ENCODE measurements at places on chromosomes 13 and 19.

- DNase-seq = no peak
Observed at GRCh38 chr13:27969082-27969865, at the start of gene CDX2. Gene CDX2, minus strand, starts transcription at chr13:27969315. Its CDS starts 309 bp downstream, at chr13:27969006.

DNA sequence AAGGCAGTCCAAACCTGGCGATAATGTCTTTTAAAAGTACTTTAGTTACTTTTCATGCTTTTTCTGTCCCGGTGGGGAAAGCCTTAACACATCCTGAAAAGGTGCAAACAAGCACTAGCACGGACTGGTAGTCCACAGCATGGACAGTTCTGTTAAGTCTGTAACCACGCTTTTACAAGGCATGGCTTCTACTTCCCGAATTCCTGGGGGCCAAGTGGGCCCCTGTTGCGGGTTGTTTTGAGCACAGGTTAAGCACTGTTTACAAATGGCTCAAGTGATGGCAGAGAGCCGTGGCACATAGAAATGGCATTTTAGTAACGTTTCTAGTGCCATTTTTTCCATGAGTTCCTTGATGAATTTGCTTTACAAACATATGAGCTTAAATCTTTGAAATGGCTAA is 37.6 kb downstream of the ZNF493 start:
- no peak for DNase-seq

GRCh38 chr19:33875071-33875470 is 78.4 kb downstream of the KCTD15 start:
- DNase-seq = no peak

DNA sequence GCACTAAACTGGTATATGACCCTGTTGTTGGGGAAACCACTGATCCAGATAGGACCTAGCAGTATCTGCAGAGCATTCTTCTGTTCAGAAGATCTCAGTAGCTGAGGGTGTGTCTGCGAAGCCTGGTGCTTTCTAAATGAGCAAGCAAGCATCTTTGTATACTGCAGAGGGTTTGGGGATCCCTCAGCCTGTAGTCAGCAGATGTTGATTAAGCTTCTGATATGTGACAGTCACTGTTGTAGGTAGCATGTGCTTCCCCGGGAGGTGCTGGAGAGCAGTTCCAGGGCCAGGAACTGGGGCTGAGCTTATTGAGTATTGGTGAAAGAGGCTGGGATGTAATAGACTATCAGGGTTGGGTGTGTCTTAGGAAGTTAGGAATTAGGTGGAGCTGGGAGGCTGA is 1.5 kb downstream of the SCAF1 start:
- DNase-seq = no peak

- DNase-seq = no peak
Observed at GRCh38 chr13:112828082-112828699, 138.4 kb downstream of the ATP11A start.

- no peak for DNase-seq
Observed at GRCh38 chr13:105497597-105497996, 1037.9 kb downstream of the EFNB2 start.

- DNase-seq = no peak
Observed at GRCh38 chr19:12921047-12921446, 2.0 kb upstream of the SYCE2 start.

DNA sequence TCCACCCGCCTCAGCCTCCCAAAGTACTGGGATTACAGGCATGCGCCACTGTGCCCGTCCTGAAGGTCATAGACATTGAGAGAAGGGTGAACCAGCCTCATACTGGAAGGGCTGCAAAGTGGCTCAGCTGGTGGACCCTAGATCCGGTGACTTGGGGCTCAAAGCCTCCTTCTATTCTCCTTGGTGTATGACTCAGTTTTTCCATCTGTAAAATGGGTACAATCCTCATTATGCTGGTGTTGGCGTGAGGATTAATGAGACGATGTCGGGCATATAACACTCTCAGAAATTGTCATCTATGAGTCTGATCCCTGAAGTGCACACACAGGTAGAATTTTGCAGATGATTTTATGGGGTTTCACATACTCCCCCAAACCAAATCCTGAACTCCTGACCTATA is 5.8 kb upstream of the CAMSAP3 start:
- DNase-seq = no peak

DNA sequence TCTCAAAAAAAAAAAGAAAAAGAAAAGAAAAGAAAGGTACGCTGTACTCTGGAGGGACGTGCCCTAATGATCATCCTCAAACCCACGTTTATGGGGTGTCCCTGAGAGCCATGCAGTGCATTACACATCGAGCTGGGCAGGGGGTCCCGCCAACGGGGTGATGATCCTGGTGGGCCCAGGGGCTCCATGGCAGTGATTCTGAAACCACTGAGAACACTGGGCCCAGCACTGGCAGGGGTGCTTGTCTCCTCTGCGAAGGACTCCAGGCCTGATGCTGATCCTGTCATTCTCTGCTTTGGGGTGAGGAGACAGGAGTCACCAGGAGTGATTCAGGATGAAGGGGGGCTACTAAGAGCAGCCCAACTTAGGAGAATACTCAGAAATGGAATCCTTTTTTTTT is 18.7 kb downstream of the MOB3A start:
- DNase-seq = no peak

DNA sequence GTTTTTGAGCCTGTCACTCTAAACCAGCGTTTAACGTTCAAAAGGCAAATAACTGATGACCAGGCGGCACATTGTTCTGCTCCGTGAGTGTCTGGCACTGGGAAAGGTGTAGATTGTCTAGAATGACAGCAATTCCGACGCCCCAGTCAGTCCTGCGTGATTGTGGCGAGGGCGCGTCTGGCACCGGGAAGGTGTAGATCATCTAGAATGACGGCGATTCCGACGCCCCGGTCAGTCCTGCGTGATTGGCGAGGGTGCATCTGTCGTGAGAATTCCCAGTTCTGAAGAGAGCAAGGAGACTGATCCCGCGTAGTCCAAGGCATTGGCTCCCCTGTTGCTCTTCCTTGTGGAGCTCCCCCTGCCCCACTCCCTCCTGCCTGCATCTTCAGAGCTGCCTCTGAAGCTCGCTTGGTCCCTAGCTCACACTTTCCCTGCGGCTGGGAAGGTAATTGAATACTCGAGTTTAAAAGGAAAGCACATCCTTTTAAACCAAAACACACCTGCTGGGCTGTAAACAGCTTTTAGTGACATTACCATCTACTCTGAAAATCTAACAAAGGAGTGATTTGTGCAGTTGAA is 26.1 kb upstream of the NDUFS7 start:
- no peak for DNase-seq

DNA sequence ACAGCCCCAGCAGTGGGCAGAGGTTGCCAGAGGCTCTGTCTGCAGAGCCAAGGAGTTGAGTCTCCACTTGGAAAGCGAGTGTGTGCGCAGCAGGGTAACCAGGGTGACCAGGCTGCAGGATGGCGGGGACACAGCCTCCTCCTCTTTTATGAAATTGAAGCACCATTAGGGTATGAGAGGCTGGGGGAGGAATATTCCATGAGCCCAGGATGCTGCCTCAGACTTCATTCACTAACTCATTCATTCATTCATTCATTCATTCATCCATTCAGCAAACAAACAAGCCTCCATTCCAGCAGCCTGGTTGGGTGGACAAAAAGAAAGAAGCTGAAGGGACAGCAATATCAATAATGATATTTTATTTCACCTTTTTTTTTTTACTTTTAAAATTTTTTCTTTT is 6.6 kb upstream of the LMTK3 start:
- no peak for DNase-seq

- DNase-seq = no peak
Observed at GRCh38 chr19:45254044-45254531, 3.0 kb downstream of the MARK4 start.

- DNase-seq = no peak
Observed at GRCh38 chr13:98504029-98504351, 72.9 kb downstream of the STK24 start.

DNA sequence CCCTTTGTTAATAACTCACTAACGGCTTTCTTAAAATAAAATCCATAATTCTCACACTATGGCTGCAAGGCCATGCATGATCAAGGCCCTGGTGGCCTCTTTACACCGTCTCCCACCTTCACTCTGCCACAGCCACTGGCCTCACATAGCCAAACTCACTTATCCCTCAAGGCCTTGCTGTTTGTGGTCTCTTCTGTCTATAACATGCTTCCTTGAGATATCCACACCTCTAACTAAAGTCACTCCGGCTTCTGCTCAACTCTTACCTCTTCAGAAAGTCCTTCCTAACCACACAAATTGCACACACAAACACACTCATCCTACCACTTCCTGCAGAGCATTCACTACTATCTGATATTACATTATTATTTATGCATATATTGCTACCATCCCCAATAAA is 262.5 kb downstream of the DIAPH3 start:
- DNase-seq = no peak

DNA sequence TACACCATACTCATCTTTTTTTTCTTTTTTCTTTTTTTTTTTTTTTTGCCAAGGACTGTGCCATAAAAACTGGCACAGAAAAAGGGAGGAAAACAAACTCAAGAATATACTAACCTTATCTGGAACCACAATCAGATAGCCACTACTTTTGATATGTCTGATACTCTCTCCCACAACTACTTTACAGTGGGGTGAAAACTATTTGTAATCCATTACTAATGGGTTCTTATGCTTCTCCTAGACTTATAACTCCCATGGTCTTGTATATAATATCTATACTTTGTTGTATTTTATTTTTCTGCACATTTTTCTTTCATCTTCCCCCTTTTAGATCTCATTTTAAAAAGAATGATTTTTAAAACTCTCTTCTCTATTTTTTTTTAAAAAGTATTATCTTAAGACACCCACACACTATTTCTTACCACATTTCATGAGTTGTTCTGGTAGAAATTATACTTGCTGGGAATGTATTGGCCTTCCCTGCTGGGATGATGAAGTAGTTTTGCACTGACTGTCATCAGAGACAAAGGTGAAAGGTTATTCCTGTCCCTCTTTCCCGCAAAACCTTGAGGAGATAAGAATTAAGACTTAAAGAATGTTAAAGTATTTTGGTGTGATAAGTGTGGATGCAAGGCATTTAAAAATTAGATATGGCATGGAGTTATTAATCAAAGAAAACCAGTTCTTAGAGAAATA is 146.7 kb upstream of the KLF12 start:
- DNase-seq = no peak

- DNase-seq = no peak
Observed at GRCh38 chr19:42090672-42091071, 14.7 kb downstream of the ZNF574 start.

DNA sequence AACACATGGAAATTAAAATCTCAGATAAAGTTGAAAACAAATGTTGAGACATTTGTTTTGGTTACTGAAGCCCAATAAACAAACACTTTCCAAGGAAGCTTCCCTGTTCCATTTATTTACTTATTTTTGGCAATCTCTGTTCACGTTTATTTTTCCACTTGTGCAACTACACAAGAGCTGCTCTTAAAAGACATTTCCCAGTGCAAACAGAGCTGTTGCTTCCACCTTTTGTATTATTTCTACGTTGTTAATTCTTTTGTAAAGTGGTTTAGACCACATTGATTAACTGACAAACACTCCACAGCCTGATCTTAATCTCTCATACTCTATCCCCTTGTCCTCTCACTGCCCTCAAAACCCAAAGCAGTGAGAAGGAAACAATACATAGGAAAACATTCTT is 757.6 kb downstream of the LIG4 start:
- no peak for DNase-seq

DNA sequence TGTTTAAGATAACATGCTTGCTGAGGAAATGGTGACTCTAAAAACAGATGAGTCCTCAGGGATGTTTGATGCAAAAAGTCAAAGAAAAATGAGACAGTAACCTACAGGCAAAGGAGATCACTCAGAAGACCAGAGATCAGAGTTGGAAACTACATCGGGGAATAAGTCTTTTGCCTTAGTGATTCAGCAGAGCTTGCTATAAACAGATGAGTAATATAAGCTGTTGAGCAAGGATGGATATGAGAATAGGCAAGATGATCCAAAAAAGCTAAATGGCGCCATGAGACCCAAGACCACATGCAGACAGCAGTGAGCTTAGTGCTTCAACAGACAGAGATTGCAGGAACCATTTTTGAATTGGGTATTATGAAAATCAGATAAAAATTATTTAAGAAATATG is 168.6 kb downstream of the POSTN start:
- no peak for DNase-seq

GRCh38 chr13:98658131-98658530 is 81.2 kb upstream of the STK24 start:
- DNase-seq = no peak

DNA sequence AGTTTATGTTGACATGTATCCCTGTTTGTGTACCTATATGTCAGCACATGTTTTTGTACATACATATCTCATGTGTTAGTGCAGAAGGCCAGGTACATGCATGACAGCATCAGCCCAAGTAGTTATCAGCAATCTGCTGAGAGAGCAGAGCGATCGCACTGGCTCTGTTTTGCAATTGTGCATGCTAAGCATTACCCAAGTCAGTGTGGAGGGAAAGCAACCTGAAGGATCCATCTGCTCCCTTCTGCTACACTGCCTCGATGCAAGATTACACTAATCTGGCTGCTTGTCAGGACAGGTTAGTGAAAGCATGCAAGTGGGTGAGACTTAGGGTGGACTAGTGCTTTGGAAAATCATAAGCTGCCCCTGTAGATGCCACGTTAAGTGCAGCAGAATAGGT is 211.8 kb downstream of the PCCA start:
- no peak for DNase-seq

GRCh38 chr13:100789481-100789880 is 114.9 kb upstream of the TMTC4 start:
- DNase-seq = no peak

- DNase-seq = peak; percentile 96
Observed at GRCh38 chr19:45455707-45456499, 11.9 kb upstream of the FOSB start.

DNA sequence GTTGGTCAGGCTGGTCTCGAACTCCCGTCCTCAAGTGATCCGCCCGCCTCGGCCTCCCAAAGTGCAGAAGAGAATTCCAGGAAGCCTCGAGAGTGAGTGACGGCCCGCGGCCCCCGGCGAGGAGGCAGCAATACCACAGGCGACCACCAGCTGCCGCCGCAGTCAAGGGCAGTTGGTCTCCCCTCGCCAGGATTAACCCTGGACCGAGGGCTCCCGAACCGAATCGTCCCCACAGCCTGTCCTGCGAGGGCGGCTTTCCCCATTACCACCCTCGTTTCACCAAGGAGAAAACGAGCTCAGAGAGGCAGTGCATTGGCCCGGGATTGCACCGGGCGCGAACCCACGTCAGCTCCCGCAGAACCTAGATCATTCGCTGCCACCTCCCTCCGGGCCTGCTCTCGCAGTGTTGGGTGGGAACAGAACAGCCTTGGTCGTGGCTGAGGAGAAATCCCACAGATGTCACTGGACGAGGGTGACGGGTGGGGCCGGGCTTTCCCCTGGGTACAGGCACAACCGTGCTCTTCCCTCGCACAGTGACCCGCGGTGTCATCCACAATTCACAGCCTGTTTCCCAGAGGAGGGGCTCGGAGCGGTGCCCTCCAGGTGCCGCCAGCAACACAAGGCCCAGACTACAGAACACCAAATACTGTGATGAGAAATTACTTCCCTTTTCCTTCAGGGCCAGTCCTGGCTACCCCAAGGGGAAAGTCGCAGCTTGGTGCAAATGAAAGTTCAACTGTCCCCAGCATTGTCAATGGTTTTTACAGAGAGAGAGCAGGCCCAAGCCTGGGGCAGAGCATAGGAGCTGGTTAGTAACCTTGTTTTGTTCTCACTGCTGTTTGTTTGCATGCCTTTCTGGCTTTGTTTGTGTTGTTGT is 24.8 kb downstream of the C2CD4C start:
- DNase-seq = no peak
